ENCODE measurements at places on chromosomes 5 and 9. TPM values are rescaled to one million over a fixed set of nuclear protein-coding genes. Genes with fewer than 3 reads are reported as not detected.

LURAP1L gene
- 2.8 TPM for total RNA-seq

DNA sequence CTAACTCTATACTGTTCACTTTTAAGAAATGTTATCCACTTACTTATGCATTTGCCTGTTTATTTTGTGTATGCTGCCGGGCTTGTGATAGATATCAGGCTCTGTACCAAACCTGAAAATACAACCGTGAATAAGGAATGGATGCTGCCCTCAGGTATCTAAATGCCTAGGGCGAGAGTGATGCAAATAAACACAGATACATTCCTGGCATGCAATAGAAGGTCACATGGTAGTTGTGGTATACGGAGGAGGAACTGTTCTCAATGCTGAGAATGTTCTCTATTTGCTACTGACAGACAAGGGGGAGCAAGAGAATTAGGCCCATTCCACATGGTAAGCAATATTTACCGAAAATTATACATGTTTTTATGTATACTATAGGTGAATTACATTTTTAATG lies 227.8 kb downstream of the ICE1 start:
- no peak overlapping the region for H3K27ac ChIP-seq
- H3K36me3 ChIP-seq: no peaks in the 10 kb centered on the region
- no peak for DNase-seq
- H3K4me3 ChIP-seq: no peak overlapping the region
- peaks cover 3% of the 10 kb centered on the region for H3K4me1 ChIP-seq
- H3K27me3 ChIP-seq: no peaks in the 10 kb centered on the region

DNA sequence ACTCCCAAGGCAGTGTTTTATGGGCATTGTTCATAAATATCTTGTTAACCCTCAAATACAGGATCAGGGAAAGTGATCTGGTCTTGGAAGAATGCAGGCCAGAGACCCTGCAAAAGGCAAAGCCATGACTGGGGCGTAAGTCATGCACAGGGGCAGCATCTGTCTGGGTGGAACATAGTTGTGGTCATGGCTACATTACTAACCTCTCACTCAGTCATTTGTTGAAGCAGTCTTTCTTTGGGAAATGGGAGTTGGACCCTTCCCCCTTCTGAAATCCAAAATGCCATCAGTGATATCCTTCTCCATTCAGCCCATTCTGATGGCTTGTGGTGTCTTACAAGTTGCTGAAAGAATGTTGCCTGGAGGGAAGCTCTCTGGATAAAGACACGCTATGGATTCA lies 68.1 kb downstream of the GDNF start:
- H3K27ac ChIP-seq: no peak overlapping the region
- H3K36me3 ChIP-seq: no peaks in the 10 kb centered on the region
- DNase-seq: no peak
- H3K27me3 ChIP-seq: no peaks in the 10 kb centered on the region
- no peaks in the 10 kb centered on the region for H3K4me1 ChIP-seq

- H3K4me1 ChIP-seq: peaks cover 10% of the 10 kb centered on the region
- no peak overlapping the region for H3K27ac ChIP-seq
- DNase-seq: no peak
- no peaks in the 10 kb centered on the region for H3K36me3 ChIP-seq
- no peaks in the 10 kb centered on the region for H3K27me3 ChIP-seq
- no peak overlapping the region for H3K4me3 ChIP-seq
Measured at GRCh38 chr9:129240581-129241211, 62.6 kb upstream of the IER5L start.

DMGDH gene
- total RNA-seq: 1.3 TPM
